Type B pancreatic cell (in vitro differentiated cells): ENCODE measurements at places on chromosomes 5 and 9. TPM values are rescaled to one million over a fixed set of nuclear protein-coding genes. Genes with fewer than 3 reads are reported as not detected.

DNA sequence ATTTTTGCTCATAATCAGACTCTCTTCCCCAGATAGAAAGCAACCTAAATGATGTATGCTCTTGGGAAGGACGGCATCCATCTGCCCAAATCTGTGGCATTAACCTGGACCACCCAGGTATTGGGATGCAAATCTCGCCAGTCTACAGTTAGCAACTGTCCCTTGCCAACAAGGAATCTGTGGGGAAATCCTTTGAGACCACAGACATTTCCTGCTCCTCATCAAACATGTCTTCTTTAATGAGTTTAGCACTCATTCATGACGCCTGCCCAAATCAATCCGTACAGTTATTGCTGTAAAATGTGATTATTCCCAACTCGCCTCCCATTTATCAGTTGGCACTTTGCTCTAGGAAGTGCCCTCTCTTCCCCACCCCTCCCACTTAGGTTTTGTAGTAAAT, 7.8 kb downstream of the ROR2 start:
- DNase-seq: no peak
- H3K4me1 ChIP-seq: peaks cover 59% of the 10 kb centered on the region
- no peak overlapping the region for H3K27ac ChIP-seq
- no peak overlapping the region for H3K4me3 ChIP-seq

- DNase-seq: no peak
- no peaks in the 10 kb centered on the region for H3K36me3 ChIP-seq
- H3K27ac ChIP-seq: no peak overlapping the region
- H3K4me1 ChIP-seq: peaks cover 17% of the 10 kb centered on the region
Measured at GRCh38 chr5:108024986-108025385, 354.2 kb upstream of the EFNA5 start.

DNA sequence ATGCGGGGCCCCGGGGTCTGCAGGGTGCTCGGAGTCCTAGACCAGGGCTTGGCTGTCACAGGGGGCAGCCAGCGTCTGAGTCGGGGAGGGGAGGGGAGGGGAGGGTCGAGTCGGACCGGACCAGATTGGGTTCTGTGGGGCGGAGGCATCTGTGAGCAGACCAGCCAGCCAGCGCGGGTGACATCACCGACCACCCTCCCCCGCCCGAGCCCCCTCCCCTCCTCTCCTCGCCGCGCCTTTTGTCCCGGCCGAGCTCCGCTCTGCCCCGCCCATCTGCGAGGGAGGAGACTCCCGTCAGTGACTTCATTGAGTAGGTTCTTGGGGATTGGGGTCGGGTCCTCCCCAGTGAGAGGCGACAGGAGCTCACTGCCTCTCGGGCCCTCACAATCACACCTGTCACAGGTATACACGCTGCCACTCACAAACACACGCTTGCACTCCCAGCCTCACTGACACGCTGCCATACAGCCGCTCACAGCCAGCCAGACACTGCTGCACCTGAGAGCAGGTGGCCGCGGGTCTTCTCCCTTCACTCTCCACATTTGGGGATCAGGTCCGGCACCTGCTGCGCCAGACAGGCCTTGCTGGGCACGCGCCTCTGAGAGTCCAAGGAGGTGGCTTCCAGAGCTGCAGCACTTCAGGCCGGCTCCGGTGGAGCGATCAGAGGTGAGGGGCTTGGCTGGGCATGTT, 546 bp downstream of the DNAJB5 start:
- H3K4me3 ChIP-seq: peak overlapping the region; percentile 92
- peaks cover 36% of the 10 kb centered on the region for H3K4me1 ChIP-seq
- DNase-seq: no peak
- H3K27me3 ChIP-seq: peaks cover 15% of the 10 kb centered on the region

DNA sequence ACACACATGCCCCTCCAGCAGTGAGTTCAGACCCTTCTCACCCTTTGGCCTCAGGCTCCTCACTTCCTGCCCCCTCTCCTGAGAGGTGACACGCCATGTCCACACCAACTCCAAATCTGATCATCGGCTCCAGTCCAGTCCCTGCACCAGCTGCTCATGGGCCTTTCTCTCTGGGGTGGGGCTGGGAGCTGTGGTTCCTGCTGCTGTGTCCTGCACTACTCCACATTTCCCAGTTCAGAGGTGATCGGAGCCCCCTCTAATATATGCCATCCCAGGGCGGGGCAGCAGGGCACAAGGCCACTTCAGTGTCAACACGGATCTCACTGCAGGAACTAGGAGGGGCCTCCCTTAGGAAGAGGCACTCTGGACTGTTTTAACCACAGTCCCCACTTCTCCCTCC, 91.5 kb downstream of the ADAMTS2 start:
- H3K4me1 ChIP-seq: no peaks in the 10 kb centered on the region
- H3K4me3 ChIP-seq: no peak overlapping the region
- no peaks in the 10 kb centered on the region for H3K27me3 ChIP-seq
- no peak overlapping the region for H3K27ac ChIP-seq
- peak; percentile 34 for DNase-seq

The DDX4 gene
- total RNA-seq: not detected in 2 replicates
